ENCODE measurements at places on chromosomes 13 and 19.

GRCh38 chr13:26320766-26321165 lies 66.8 kb downstream of the CDK8 start:
- DNase-seq, result no peak

DNA sequence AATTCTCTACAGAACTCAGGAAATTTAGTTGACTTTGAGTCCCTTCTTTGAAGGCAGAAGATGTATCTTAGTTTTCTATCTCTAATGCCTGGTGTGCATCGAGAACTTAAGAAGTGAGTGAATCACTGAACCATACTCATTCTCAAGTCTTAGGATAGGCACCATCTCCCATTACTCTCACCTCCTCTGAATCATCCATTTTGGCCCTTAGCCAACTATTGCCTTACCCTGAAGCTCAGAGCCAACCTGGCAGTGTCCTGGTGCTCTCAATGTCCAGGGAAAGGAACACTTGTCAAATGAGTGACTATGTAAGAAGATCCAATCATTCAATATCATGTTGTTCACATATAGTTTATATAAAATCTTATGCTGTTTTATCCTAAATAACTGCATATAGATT lies 146.6 kb downstream of the RGCC start:
- no peak for DNase-seq

DNA sequence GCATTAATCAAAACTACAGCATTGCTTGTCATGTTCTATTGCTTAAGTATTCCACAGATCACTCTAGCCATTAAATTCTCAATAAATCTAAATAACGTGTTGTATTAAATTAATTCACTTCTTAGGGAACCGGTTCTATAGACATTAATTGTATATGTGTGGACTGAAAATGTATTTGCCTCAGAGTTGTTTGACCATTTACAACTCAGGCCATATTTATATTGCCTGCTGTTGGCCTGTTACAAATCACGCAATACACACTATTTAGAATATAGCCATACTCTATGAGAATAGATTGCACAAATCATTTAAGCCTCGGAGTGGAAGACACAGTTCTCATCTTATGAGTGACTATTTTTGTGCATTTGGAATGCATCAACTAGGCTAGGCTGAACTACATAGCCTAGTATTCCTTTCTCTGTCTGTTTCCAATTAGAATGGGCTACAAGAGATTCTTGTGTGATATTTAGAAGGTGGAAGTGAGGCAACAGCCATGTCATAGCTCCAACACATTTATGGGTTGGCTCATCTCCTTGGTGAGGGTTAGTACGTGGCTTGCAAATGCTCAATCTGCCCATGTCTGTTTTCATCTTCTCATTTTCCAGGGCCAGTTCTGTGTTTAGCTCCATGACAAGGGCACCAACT lies 1116.1 kb downstream of the PCDH9 start:
- no peak for DNase-seq

DNA sequence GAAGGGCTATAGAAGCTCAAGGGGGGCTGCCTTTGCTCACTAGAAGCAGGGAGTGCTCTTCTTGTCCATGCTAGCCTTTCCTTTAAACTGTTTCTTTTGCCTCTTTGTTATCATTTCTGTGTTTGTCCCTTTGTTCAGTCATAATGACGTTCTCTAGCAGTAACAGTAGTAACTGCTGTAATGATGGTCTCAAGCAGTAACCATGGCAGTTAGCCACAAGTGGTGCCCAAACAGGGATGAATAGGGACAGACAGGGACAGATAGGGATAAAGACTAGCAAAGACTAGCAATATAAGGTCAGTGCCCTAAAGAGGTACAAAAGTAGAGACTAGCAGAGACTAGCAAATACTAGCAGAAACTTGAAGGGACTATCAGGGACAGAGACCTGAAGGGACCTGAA lies 869.0 kb upstream of the PRR20A start:
- no peak for DNase-seq

DNA sequence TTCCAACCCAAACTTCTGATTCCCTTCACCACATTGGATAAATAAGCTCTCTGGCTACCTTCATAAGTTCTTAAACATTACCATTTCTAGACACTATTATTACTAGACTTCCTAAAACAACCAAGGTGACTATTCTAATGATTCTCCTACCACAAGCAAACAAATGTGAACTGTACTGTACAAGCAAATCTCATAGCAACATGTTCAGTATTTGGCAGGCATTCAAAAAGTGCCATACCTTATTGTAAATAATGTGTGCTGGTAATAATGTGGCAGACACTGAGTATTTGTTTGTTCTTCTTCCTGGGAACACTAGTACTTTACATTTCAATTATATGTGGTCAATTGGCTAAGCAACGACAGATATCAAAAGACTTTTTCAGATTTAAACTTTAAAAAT lies 986.0 kb upstream of the SPRY2 start:
- no peak for DNase-seq

DNA sequence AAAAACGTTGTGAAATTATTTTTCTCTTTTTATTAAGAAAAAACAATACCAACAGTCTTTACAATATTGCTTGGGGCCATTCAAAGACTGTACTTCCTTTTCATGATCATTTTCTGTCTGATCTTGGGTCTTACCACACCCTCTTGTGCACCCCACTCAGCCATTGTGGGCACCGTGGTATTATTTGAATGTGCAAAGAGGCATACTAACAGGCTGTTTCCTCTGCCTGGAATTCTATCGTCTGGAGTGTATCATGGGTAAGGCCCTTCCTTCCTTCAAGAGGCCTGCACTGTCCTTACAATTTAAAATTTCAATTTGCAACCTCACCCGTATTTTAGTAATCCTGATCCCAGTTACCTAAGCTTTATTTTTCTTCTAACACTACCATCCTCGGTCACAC lies 76.5 kb downstream of the FGF14 start:
- peak; percentile 24 for DNase-seq

DNA sequence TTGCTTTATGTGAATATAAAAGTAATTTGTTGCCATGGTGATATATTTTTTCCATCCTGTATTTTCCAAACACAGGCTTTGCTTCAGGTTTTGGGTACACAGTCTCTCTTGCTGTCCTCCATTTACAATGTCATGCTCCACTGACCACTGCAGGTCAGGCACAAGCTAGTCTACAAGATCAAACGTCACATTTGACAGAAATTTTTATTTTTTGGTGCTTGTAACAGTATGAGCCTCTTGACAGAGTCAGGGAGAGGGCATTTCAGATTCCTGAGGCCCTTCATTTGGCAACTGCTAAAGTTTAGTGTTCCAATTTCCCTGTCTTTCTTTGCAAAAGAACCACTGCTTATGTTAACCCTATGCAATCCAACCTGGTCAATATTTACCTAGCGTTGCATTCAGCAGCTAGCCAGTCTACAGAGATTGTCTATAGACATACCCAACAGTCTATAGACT lies 175.0 kb downstream of the RFC3 start:
- DNase-seq, result no peak

- DNase-seq, result no peak
These were observed 217.1 kb downstream of the ENOX1 start for GRCh38 chr13:43569658-43570057.

DNA sequence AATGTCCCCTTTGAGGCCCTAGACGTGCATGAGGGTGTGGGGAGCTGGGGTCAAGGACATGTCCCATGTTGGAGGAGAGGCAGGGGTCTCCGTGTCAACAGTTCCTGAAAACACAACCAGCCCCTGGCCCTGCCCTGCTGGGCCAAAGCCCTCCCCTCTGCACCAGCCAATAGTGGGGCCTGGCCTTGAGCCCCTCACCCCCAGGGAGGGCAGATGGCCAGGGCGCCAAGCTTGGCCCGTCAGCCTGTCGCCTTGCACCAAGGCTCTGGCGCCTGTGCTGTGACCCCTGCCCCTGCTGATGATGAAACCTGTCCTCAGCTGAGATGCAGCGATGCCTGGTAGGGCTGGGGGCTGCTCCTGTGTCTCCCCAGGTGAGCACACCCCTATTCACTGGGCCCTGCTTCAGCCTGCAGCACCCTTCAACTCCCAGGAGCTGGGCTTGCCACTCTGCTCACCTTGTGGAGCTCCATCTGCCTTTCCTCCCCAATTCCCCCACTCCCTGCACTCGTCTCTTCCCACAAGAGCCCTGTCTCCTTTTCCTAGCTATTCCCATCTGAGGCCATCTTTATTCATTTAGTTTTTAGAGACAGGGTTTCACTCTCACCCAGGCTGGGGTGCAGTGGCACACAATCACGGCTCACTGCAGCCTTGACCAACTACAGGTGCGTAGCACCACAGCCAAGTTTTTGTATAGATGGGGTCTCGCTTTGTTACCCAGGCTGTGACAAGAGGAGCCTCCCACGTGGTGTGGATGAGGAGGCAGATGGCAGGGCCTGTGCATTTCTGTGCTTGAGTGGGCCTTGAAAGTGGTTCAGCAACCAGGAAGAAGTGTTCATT lies 2.1 kb upstream of the HAMP start:
- no peak for DNase-seq

- no peak for DNase-seq
These were observed 137.0 kb downstream of the FLT1 start for GRCh38 chr13:28357911-28358433.

DNA sequence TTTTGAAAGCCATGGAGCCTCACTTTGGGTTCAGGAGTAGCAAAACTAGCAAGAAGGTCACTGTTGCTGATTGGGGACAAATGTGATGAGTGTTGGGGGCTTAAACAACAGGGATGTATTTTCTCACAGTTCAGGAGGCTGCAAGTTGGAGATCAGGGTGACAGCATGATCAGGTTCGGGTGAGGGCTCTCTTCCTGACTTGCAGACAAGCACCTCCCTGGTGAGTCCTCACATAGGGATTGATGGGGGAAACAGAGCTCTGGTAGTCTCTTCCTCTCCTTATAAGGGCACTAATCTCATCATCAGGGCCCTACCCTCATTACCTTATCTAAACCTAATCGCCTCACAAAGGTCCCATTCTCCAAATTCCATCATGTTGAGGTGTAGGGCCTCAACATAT lies 179.2 kb downstream of the TSHZ3 start:
- no peak for DNase-seq

DNA sequence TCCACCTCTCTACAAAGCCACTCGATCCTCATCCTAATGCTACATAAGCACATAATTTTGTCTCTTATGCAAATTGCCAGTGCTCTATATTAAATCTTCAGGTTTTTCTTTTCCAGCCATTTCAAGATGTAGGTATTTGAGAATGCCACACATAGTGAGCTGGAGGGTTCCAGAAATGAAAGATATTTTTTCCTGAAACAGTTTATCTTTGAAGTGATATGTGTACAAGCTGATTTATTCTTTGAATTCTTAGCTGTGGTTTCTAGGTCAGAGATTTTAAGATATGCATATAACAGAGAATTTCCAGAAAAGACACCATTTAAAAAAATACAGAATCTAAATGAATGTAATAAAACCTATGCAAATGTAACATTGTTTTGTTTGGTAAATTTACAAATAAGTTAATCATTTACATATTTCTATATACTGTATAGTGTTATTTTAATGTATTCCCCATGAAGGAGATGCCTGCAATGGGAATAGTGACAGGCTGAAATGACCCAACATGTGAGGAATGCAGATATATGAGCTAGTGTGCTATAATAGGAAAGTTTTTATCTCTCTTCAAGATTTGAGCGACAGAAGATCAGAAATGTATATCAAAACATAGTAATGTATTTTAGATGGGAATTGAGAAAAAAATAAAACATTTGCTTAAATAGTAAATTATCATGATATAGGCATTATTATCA lies 570.2 kb downstream of the SLITRK1 start:
- no peak for DNase-seq

DNA sequence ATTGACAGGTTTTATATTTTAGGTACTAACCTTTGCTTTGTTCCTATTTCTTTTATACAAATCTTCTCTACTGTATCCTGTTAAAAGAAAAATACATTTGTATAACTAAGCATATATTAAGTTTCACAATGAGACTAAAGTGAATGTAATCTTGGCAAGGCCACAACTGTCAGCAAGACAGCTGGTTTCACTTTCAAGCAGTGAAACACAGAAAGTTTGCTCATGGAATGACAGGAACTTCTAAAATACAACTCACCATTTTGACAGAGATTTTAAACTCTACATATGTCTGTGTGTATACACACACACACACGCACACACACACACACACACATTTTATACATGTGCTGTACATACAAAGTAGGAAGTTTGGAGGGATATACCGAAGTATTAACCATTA lies 53.3 kb downstream of the PARP4 start:
- DNase-seq, result no peak

DNA sequence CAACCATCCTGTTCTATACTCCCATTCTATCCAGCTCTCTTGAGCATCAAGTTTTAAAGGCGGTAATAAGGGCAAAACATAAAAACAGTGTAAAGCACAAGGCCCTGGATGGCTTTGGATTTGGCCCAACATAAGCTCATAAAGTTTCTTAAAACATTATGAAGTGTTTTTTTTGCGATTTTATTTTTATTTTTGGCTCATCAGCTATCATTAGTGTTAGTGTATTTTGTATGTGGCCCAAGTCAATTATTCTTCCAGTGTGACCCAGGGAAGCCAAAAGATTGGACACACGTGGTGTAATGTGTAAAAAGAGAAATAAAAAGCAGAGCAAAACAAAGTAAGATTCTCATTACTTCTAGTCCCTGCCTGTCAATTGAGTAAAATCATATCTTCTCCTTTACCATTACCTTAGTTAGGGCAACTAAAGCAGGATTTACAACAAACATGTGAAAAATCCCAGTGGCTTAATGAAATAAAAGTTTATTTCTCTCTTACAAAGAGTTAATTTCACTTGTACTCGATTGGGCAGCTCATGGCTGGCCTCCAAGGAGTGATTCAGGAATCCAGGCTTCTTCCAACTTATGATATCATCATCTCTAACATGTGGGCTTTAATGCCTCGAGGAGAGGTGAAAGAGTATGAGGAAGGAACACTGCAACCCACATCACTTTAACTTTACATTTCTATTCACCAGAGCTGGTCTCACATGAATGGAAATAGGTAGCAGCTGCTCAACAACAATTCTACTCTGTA lies 725.2 kb upstream of the SLITRK1 start:
- no peak for DNase-seq

DNA sequence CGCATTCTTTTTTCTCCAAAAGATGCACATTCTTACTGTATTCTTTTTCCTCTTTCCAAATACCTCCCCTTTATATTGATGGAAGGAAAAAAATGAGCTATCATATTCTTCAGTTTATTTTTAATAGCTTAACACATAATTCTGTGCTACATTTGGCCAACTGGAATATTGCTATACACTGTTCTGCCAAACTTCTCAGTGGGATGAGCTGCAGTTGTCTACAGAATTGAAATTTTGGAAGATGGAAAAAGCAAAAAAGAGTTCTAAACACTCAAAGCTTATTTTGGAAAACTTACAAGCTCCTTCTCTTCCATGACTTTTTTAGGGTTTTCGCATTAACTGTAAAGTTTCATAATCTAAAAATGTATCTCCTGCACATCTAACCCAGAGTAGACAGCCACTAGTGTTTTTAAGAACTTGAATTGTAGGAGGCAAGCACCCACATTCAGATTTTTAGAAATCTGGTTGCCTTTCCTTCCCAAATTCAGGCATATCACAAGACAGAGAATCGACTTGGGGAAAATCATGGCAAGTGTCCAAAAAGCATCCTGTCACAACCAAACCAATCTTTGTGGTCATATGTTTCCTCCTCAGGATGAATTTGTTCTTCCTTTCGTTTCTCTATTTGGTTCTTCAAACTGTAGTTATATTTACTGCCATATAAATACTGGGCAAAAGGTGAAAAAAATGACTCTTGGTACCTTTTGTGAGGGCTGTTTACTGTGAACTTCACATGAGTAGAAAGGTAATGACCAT lies 111.4 kb upstream of the FRY start:
- no peak for DNase-seq
